Lower leg skin (tissue), 4 donors: ENCODE measurements at places on chromosomes 6 and 20. TPM values are rescaled to one million over a fixed set of nuclear protein-coding genes. Genes with fewer than 3 reads are reported as not detected.

Gene WFDC5
- 402 TPM for total RNA-seq

Gene GZF1
- 12.5 TPM for total RNA-seq

Gene HIVEP1
- total RNA-seq, result 27.9 TPM

Gene HCK
- 8.7 TPM for total RNA-seq

Gene TREM2
- not detected for total RNA-seq

Gene HUS1B
- total RNA-seq, result 0.72 TPM

Gene POU5F1
- total RNA-seq, result 4.8 TPM

Gene EFCAB8
- total RNA-seq, result not detected

Gene LPA
- not detected for total RNA-seq

Gene CASS4
- total RNA-seq, result 0.93 TPM

Gene RFX6
- not detected for total RNA-seq

Gene CFB
- total RNA-seq, result 1.4 TPM

Gene ENPP5
- total RNA-seq, result 0.34 TPM

Gene DTNBP1
- 10.1 TPM for total RNA-seq

Gene RCAN2
- 7.1 TPM for total RNA-seq

Gene EDN3
- 11.9 TPM for total RNA-seq

Gene METTL24
- total RNA-seq, result not detected

Gene SRF
- total RNA-seq, result 25.8 TPM

Gene TSPYL4
- total RNA-seq, result 9.5 TPM

Gene BPI
- total RNA-seq, result not detected

Gene CPNE5
- 1.1 TPM for total RNA-seq

Gene MOG
- total RNA-seq, result not detected

Gene LY6G6F
- not detected for total RNA-seq

Gene IMPG1
- not detected for total RNA-seq
